Fibroblast of the conjunctiva (primary cell): ENCODE measurements at places on chromosomes 13 and 19.

GRCh38 chr19:8552810-8553209 is 24.4 kb downstream of the MYO1F start:
- no peak for DNase-seq

- no peak for DNase-seq
These were observed 733 bp upstream of the CD320 start for GRCh38 chr19:8308891-8309291.

DNA sequence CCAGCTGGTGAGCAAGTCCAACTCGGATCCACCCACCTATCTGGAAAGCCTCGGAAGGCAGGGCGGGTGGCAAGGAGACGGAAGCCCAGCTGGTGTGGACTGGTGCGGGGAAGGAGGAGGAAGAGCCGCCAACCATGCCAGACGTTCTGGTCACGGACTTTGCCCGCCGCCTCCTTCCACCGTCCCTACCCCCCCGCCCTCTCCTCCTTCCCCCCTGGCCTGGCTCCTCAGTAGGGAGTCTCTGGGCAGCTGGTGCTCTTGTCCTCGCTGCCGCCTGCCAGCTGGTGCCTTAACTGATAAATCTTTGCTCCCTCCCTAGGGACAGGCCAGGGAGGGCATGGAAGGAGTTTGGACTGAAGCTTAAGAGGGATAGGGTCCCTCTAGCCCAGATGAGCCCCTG is 4.8 kb downstream of the SYNGR4 start:
- DNase-seq, result no peak

DNA sequence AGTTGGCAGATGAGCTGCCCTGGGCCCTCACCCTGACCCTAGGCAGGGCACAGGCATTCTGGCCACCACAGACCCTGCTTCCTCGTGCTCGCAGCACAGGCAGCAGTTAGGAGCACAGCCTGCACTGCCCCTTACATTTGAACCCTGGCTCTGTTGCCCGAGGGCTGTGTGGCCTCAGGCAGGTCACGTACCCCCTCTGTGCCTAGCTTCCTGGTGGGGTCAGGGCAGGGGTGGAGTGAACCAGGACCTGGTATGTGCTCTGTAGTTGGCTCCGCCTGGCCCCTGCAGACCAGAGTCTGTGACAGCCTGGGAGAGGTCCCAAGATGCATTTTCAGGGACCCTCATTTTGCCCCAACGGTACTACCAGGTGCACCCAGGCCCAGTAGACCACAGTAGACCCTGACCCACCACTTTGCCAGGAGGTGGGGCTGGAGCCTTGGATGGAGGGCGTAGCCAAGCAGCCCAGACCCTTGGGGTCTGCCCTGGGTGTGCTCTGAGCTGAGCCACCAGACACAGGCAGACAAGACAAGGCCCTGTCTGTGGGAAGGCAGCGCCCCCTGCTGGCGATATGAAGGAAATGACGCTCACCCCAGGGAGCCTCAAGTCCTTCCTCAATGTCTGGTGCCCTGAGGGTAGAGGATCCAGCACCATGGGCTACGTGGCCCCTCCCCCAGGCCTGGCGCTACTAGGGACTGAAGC is 9.1 kb downstream of the LYL1 start:
- DNase-seq, result peak; percentile 80

GRCh38 chr19:49685845-49686332 is 3.5 kb upstream of the ADM5 start:
- DNase-seq, result no peak

- no peak for DNase-seq
These were observed 4.5 kb downstream of the ADGRE1 start for GRCh38 chr19:6891761-6892385.

DNA sequence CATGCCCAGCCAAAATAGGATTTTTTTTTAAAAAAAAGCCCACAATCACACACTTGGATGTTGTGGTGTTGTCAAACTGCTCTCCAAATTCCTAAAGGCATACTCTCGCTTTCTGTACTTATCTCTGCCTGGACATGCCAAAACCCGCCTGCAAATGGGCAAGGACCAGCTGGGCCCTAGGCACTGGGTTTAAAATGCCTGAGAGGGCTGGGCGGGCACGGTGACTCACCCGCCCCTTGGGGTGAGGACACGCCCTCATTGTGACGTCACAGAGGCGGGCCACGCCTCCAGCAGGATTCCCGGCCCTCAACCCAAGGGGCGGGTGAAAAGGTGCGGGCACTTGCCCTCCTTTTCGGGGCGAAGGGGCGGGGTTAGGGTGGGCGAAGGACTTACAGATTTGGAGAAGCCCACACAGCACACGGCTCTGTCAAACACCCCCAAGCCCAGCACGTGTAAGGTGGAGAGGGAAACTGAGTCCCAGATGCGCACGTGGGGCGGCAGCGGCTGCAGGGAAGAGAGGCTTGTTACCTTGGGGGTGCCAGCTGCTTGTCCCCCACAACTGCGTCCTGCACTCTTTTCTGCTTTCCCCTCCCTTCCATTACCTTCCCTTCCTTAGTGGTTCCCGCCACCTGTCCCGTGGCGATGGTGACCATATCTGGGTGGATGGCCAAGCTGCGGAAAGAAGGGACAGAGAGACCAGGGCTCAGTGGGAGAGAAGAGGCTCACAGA is 6.6 kb downstream of the EML2 start:
- peak; percentile 88 for DNase-seq

GRCh38 chr19:42285541-42285941 is 16.4 kb upstream of the PRR19 start:
- no peak for DNase-seq

DNA sequence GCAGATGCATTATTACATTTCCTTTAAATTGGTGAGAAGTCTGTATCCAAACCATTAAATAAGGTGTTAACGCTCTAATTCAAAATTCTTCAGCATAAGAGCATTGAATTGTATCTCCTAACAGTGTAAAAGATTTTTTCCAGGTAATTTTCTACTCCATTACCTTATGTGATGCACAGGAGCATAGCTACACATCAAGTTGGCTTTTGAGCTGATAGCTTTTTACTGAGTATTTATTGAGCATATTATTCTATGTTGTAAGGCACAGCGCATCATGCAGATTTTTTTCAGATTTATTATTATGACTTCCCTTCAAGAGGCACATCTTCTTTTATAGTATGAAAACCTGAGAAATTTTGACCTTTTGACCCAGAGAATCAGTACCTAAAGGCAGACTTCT is 270.7 kb upstream of the MIR17HG start:
- no peak for DNase-seq

GRCh38 chr19:38057959-38058690 is 151.1 kb downstream of the SIPA1L3 start:
- DNase-seq, result no peak

DNA sequence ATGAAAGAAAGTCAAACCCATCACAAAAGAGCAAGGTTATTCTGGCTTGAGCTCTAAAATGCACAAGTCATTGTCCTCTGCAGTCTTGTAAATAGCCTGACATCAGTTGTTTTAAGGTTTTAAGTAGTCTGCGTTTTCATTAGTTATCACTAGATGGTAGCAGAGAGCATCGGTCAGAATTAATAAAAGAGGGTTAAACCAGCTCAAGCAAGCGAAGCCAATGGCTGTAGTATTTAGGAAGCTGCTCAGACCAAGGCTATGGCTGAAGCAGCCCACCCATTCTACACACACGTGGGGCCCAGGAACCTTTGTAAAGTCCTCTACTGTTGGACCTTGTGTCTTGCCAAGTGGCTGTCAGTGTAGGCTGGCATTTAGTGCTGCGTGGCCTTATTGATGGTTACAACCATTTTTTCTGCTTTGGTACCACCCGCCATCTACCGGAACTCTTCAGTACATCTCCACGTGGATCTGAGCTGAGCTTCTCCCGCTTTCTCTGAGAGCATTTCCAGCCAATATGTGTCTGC is 13.3 kb upstream of the ZNF57 start:
- peak; percentile 47 for DNase-seq

- no peak for DNase-seq
These were observed 84.9 kb downstream of the USP12 start for GRCh38 chr13:27086599-27087265.

DNA sequence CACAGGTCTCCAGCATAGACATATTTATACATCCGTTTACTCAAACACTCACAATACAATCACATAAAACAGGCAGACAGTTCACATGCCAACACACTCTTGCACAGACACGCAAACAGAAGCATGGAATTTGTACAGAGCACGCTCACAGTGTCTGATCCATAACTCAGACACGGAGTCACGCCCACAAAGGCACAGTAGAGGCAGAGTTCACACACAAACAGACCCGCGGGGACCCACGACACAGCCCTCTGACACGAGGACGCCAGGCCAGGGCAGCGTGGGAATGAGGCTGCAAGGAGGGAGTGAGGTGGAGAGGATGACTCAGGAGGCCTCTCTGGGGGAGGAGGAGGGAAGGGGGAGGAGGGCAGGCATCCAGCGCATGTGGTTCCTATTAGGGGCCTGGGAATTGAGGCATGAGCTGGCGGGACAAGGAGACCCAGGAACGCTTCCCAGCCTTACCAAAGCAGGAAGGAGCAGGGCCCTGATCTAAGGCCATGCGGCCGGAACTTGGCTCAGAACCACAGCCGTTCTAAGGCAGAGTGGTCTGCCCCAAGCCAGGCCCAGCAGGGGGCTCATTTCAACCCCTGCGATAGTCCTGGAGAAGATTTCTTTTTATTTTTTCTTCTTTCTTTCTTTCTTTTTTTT is 9.1 kb upstream of the OLFM2 start:
- peak; percentile 97 for DNase-seq

- no peak for DNase-seq
These were observed 21.7 kb downstream of the EDNRB start for GRCh38 chr13:77896977-77897376.

DNA sequence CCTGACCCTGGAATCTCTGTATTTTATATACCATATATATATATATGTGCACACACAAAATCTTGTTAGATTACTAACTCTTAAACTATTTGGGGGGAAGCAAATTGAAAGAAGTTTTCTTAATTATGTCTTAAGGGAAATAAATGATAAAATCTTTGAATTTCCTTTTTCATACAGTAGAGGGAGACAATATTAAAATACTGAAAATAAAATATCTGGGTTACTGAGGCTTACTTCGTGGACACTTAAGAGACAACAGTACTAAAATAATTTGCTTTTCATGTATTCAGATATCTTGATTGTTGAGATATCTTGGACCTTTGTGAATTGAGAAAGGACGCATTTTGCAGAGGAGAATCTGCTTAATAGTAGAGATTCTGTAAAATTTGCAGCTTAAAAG is 17.0 kb downstream of the SUGT1 start:
- DNase-seq, result no peak

- DNase-seq, result no peak
These were observed 1075.2 kb downstream of the PCDH9 start for GRCh38 chr13:66154976-66155375.

DNA sequence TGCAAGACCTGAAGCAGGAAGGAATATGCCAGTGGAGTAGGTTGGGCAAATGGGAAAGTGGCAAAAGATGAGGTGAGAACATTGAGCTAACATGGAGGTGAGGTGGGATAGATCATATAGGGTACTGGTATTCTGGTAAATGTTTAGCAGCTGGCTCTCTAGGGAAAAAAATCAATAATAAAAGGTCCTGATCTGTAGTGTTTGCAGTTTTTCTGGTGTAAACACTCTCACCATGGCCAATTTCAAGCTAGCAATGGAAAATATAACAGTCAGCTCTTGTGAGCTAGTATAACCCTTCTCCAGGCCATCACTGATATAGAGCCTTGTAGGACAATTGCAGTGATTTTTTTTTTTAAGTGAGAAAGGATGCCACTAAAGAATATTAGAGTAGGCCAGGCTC is 31.3 kb downstream of the RFC3 start:
- DNase-seq, result no peak

DNA sequence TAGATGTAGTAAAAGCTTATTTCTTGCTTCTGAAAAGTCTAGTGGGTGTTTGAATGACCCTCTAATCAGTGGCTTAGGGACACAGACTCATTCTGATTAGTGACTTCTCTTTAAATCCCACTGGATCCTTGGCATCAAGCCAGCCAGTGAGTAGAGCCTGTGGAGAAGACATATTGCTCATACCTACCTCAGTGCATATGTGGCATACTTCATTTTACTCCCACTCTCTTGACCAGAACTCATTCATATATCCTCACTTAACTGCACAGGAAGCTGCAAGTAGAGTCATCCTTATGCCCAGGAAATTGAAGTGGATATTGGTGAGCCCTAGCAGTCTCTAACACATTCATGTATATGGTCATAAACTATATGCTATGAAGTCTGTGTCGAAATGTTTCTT is 148.3 kb downstream of the PDS5B start:
- no peak for DNase-seq

- no peak for DNase-seq
These were observed 811.1 kb downstream of the DIAPH3 start for GRCh38 chr13:59352600-59352999.

GRCh38 chr13:73556902-73557301 is 498.1 kb downstream of the KLF5 start:
- DNase-seq, result no peak

- DNase-seq, result no peak
These were observed 63.4 kb downstream of the KCTD12 start for GRCh38 chr13:76822698-76823267.

GRCh38 chr19:6590258-6590826 is 608 bp downstream of the CD70 start:
- DNase-seq, result no peak

DNA sequence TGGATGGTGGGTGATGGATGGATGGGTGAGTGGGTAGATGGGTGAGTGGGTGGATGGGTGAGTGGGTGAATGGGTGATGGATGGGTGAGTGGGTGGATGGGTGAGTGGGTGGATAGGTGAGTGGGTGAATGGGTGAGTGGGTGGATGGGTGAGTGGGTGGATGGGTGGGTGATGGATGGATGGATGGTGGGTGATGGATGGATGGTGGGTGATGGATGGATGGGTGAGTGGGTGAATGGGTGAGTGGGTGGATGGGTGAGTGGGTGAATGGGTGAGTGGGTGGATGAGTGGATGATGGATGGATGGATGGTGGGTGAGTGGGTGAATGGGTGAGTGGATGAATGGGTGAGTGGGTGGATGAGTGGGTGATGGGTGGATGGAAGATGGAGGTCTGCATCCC is 2.8 kb downstream of the SMIM24 start:
- DNase-seq, result no peak

- DNase-seq, result no peak
These were observed 3.2 kb downstream of the EPN1 start for GRCh38 chr19:55678121-55678671.

DNA sequence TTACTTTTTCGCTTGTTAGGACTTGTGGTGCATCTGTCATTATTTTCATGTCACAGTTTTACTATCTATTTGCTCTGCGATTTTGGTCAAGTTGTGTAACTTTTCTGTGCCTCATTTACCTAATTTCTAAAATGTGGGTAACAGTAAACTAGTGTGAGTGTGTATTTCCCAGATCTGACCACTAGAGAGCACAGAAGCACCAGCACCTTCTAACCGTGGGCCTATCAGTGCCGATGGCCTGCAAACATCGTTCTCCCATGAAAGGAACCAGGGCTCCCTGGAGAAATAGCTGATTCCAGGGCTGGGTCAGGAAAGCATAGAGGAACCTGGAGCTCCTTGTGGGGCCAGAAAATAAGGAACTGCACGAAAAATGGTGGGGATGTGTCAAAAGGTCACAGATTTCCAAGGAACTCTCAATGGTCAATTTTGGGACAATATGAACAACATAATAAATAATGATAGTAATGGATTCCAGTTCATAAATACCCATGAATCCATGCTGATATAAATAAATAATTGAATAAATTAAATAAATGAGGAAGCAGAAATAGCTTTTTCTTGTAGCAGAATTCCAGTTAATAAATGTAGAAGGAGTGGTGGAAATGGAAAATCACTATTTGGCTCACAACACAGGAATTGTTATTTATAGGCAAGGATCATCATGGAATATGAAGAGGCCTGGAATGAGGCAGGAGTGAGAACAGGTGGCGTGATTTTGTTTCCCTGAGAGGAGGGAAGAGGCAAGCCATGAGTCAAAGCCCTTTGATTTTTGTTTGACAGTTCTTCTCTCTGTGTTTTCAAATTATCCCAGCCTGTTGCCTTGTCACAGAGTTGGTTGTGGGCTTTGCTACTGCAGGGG is 31.1 kb downstream of the CEACAM8 start:
- DNase-seq, result peak; percentile 9
